Activated CD4-positive, alpha-beta T cell treated with anti-CD3 and anti-CD28 coated beads, Interleukin-2, amount 50 U/mL, for 4 hours (primary cell): ENCODE measurements at places on chromosomes 3 and 15.

DNA sequence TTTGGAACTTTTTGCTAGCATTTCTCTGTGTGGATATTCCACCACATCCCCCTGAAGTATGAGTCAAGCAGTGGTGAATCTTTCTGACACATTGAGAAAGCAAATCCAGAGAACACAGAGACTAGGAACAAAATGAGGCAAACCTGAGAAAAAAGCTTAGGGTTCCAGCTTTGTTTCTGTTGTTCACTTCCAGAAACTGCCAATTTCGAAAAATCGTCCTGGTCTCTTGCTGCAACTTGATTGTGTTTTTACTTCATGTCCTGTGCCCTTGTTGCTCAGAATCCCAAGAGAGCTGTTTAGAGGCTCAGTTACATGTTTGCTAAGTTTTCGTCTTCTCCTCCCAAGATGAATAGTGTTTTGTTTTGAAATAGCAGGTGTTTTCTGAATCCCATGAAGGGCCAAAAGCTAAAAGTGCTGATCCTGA is 13.7 kb downstream of the MAP2K1 start:
- no peak for DNase-seq

- no peak for DNase-seq
Observed at GRCh38 chr15:74024687-74025086, 30.2 kb downstream of the PML start.

GRCh38 chr3:183427876-183428446 is 458 bp downstream of the MCF2L2 start:
- DNase-seq = peak; percentile 10

DNA sequence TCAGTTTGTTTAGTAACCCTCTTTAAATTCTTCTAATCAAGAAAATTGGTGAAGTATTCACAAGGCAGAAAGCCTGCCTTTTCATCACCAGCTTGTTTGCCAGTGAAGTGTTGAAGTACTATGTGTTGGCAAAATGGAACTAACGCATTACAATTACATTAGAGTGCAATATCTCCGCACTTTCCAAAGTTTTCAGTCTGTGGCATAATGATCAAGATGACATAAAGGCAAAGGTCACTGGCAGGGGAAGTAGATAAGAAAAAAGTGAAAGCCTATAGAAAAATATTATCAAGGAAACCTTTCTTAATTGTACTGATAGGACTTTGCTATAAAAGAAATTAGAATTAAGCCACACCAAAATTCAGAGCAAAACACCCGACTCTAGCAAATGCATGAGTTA is 25.0 kb upstream of the TM4SF1 start:
- no peak for DNase-seq

GRCh38 chr15:75452364-75452864 is 924 bp upstream of the SIN3A start:
- DNase-seq = peak; percentile 71

DNA sequence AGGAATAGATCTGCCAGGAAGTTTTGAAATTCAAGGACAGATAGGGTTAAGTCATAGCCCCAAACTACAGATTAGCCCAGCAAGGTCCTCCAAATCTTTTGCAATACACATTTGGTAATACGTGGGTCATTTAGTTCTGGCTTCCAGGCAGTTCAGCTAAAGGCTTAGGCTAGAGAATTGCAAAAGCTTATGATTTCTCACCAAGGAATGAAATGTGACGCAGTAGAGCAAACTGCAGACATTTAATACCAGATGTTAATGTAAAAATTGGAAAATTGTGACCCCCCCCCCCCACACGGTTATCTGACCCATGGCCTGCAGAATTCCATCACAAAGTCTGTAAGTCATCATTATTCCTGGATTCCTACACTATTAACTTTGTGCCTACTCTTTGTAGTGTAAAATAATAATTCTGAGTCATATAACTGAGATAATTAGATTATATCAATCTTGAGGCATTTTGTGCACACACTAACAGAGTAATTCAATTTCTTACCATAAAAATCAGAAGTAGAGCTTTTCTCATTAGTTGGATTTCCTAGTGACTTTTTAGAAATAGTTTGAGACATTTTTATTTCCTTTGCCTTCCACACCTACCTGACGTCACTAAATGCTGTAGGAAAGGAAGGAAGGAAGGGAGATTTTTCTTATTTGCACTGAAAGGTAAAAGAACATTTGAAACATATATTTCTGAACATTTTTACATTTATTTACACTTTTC is 235.2 kb downstream of the DTWD1 start:
- no peak for DNase-seq

DNA sequence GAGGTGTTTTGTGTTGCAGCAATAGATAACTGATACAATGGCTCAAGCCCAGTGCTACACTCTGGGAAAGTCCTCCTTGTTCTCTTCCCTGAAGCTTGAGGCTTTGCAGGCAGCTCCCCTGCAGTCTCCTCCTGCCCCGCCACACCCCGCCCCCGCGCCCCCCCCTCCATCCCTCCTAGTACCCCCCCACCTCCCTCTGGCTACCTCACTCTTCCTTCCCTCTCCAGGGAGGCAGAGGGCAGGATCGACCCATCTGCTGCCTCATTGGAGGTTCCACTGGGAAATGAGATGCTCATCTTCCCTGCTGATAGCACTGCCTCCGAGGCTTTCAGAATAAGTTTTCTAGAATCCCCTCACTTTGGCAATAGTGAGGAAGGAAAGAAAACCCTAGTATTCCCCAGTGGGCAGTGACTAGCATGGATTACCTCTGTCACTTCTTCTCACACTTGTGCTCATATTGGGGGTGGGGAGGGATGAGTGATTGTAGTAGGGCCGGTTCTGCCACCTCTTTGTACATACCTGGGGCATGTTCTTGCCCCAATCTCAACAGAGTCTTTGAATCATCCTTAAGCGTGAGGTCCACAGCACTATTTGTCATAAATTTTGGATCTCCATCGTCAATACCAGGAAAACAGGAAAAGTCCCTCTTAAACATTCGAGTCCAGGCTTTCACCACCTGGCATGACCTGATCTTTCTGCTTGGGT is 16.3 kb upstream of the RAB7A start:
- no peak for DNase-seq

DNA sequence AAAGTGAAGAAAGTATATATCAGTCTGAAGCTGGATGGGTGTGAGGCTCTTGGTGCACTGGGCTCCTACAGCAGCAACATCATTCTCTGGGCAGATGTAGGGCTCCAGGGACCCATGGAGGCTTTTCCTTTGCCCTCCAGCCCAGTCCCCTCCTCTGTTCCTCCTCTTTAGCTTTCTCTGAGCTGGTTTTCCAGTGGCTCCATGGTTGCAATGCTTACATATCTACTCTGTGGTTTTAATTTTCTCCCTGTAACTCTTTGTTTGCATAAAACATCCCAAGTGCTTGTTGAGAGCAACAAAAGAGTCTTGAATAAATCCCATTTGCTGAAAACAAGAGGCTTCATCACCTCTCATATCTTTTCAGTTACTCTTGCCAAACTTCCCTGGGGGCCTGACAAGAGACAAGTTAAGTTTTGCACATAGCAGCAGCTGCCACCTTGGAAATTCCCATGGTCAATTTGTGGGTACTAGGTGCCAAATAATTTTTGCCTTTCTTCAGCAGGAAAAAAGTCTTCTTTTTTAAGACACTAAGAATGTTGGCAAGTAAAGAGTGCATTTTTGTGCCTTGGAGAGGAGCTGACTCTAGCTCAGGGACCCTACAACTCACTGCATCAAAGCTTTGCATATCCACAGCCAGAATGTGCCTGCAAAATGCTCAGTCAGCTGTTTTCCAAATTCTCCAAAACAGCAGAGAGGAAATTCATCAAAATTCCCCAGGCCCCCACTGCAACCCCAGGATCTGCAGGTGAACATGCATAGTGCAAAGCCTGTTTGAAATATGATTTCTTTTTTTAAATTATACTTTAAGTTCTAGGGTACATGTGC is 41.9 kb downstream of the COLQ start:
- DNase-seq = no peak

DNA sequence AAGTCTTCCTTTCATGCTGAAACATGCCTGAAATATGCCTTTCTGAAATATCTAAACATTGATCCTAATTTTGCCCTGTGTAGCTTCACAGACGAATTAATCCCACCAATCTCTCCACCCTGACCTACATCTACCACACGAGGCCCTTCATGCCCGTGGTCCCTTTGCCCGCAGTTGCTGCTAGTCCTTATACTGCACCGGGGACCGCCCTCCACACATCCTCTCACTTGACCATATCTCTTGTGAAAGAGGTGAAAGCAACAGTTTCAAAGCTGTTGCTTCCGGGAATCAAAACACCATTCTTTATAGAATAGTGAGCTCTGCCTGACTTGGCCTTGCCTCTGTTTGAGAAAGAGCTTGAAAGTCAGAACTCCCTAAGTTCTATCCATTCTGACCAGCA is 499.5 kb downstream of the NTRK3 start:
- no peak for DNase-seq

GRCh38 chr3:197591816-197592215 is 36.0 kb upstream of the BDH1 start:
- no peak for DNase-seq

DNA sequence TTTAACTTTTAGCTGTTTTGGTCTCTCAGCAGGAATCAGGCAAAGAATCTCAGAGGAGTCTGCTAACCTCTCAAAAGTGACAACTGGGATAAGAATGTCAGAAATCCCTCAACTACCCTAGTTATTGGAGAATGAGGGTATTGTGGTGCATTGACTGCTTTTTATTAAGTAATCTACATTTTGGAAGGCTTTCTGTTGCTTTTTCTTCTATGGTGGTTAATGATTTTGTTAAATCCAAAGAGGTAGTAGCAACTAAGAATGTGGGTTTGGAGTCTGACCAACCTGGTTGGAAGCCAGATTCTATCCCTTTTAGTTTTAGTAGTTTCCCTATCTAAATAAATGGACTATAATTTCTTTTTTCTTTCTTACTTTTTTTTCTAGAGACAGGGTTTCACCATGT is 94.7 kb upstream of the RNF7 start:
- DNase-seq = no peak

DNA sequence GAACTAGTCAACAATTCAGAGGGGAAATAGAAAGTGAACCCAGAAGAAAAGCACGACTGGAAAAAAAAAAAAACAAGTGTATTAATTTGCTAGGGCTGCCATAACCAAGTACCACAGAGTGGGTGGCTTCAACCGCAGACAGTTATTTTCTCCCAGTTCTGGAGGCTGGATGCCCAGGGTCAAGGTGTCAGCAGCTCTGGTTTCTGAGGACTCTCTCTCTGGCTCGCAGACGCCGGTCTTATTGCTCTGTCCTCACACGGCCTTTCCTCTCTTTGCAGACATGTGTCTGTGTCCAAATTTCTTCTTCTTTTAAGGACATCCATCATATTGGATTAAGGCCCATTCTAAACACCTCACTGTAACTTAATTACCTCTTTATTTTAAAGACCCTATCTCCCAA is 291.8 kb downstream of the XXYLT1 start:
- DNase-seq = no peak

- no peak for DNase-seq
Observed at GRCh38 chr15:78718837-78719236, 77.8 kb upstream of the CHRNB4 start.

DNA sequence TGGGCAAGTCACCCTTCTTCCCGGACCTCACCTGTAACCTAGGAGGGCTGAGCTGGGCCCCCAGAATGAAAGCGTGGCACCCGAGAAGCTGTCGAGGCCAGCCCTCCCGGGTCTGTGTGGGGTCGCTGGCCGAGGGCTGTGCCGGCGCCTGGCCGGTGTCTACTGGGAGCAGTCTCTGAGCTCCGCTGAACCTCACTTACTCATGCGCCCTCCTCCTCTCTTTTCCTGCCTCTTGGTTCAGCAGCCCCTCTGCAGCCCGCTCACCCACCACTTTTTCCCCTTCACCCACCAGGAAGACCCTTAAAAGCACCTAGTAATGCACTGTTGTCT is 419 bp downstream of the HYKK start:
- no peak for DNase-seq

GRCh38 chr3:7144697-7145308 is 283.9 kb downstream of the GRM7 start:
- DNase-seq = no peak

- no peak for DNase-seq
Observed at GRCh38 chr15:63288342-63288741, 10.9 kb downstream of the APH1B start.

DNA sequence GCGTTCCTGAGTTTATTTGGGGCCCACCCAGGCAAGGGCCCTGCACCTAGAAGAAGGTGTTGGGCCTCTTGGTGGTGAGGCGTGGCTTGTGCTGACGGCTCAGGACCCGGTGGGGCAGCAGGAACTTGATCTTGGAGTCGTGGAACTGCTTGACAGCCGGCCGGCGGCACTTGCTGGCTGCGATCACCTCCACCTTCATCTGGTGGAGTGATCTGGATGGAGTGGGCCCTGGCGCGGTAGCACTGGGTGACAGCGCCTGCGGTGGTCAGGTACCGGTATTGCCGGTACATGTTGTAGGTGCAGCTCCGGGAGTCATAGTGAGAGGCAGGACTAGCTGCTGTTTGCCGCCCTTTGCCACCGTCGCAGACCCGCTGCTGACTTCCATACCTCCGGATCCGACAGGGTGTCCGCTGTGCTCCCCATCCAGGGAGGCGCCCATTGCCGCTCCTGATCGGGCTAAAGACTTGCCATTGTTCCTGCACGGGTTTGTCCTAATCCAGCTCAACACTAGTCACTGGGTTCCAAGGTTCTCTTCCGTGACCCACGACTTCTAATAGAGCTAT is 136.8 kb downstream of the ANO10 start:
- no peak for DNase-seq

DNA sequence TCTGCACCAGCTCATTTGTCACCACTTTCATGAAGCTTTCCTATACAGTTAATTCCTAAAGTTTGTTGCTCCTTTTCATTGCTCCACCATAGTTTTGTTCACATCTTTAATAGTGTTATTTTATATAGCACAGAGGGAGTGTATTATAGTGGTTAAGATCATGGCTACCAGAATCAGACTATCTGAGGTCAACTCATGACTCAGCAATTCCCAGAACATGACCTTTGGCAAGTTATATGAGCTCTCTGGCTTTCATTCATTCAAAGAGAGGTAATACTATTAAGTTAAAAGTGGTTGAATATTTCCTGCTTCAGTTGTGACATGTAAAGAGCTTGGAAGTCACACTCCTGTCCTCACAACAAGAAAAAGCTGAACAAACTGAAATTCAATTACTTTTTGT is 1073.5 kb downstream of the NAALADL2 start:
- no peak for DNase-seq

DNA sequence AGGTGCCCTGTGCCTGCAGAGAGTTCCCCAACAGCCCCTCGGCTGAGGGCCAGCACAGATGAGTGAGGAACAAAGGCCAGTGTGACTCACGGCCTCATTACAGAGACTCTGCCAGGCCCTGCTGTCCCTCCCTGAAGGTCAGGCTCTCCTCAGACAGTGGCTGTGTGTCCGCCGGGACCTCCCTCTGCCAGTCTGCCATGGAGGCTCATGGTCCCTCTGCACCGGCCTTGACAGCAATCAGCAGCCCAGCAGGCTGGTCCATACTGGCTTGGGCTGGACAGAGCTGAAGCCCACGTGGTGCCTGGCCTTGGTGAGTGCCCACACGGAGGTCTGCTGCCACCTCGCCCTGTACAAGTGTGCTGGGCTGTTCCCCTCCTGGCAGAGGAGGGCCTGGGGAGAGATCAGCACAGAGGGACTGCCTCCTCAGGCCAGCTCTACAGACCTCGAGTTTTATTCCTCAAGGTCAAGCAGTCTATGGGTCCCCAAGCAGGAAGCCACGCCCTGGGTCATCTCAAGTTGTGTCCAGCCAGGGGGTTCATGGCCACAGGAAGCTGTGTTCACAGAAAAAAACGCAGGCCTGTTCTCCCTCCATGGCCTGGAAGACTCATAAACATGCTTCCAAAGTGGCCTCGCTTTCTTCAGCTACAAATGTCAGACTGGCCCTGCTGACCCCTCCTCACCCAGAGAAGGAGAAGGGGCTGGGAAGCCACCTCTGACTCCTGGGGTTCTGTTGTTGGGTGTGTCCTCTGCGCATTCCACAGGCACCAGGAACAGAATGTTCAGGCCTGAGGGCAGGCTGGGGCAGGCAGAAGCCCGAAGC is 27.0 kb downstream of the SLC41A3 start:
- no peak for DNase-seq
